Posterior vena cava (tissue), 2 donors: ENCODE measurements at places on chromosomes 12 and 14. TPM values are rescaled to one million over a fixed set of nuclear protein-coding genes. Genes with fewer than 3 reads are reported as not detected.

CLEC9A gene
- total RNA-seq = not detected

TMTC1 gene
- 63.8 TPM for total RNA-seq

ANO2 gene
- total RNA-seq = 9.2 TPM

KRAS gene
- 35.0 TPM for total RNA-seq

SLC39A9 gene
- 43.4 TPM for total RNA-seq

SLCO1B1 gene
- total RNA-seq = not detected

NKX2-1 gene
- not detected for total RNA-seq

CYP27B1 gene
- total RNA-seq = 1.1 TPM

NANOG gene
- total RNA-seq = 0.76 TPM

HELB gene
- total RNA-seq = 2.6 TPM

BMP4 gene
- 9.1 TPM for total RNA-seq

GPD1 gene
- 4.5 TPM for total RNA-seq

CLEC4E gene
- 3.4 TPM for total RNA-seq

GLT8D2 gene
- total RNA-seq = 12.4 TPM

CLEC1B gene
- total RNA-seq = not detected
